ENCODE measurements at places on chromosomes 1 and 21.

DNA sequence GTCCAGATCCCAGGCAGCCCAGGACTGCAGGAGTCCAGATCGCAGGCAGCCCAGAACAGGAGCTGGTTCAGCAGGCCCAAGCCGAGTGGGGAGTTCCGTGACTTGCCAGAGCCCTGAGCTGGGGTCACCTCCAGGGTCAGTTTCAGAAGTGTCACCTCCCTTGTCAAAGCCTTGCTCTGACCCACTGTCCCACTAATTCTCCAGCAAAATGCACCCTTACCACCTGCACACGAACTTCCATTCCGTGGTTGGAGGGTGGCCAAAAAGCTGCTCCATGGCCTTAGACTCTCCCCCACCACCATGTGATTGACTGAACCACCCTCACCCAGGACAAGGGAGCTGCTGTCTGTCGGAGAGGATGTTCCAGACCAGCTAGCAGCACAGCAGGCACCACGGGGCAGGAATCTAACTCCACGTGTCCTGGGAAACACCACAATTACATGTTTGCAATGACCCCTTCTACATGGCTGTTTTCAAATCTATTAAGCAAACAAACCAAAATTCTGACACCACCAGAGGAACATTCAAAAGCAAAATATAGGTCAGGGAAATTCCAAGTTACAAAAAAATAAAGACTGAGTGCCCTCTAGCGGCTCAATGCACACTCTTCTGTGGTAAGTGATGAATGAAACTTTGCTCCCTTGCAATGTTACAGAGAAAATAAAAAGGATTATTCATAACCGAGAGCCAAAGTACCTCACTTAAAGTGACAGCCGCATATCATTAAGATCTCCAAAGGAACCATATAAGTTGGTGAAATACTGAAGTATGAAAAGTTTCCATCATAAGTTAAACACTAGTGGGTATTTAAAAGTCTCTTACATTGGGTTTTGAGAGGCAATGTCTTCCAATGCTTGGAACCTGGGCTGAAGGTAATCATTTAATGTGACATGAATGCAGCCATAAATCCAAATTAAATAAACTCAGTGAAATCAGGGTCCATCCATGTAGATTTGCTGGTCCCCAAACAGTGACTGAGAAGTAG lies 76.3 kb downstream of the NPHP4 start:
- DNase-seq: peak; percentile 43

- no peak for DNase-seq
Measured at GRCh38 chr1:159943908-159944622, 1.3 kb downstream of the IGSF9 start.

DNA sequence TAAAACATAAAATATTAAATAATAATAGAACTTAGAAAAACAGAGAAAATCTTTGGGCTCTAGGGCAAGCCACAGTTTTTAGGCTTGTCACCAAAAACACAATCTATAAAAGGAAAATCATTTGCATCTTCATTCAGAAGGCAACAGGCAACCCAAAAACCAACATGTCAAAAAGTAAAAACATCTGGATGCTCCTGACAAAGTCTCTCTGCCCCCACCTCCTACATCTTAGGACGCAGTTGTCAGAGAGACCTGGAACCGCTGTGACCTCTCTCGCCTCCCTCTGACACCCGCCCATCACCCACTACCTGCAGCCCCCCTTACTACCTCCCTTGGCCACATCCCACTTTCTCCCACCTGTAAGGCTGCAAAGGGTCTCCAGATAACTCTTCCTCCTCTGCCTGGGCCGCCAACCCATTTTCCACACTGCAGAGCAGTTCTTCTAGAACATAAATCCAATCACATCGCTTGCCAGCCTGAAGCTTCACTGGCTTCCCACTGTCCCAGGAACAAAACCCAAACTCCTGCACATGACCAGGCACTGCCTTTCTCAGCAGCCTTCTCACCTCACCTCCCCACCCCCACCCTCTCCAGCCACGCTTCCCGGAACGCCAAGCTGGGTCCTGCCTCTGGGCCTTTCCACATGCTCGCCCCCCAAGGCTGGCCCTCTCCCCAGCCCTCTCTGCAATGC lies 14.7 kb downstream of the PRDM15 start:
- no peak for DNase-seq

GRCh38 chr1:27049607-27050006 lies 37.0 kb upstream of the TENT5B start:
- no peak for DNase-seq

DNA sequence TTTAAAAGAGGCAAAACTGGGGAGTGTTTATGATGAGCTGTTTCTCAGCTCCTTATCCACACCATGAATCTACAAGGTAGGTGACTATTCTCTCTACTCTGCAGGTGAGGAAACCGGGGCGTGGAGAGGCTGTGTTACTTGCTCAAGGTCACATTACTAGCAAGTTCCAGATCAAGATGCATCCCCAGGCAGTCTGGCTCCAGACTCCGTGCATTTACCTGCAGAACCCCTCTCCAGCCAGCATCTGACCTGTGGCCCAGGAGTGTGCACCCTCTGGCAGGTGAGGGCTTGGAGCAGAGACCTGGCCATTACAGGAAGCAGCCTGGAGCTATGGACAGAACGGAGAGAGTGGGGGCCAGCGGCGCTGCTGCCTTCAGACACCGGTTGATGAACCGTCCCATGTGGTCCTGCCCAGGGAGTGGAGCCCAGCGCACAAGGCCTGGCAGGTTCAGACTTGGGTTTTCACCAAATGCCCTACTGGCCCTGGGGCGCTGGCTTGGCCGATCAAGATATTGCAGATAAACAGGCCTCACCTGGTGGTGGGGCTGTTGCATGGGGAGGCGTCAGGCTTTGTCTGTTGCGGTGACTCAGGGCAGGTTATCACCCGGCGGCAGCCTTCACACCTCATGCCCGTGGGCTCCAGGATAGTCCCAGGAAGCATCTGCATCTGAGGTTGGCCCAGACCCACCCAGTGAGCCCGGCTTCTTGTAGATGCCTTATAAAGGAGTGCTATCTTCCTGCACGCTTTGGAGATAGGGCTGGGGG lies 29.2 kb upstream of the WNT4 start:
- DNase-seq: no peak

DNA sequence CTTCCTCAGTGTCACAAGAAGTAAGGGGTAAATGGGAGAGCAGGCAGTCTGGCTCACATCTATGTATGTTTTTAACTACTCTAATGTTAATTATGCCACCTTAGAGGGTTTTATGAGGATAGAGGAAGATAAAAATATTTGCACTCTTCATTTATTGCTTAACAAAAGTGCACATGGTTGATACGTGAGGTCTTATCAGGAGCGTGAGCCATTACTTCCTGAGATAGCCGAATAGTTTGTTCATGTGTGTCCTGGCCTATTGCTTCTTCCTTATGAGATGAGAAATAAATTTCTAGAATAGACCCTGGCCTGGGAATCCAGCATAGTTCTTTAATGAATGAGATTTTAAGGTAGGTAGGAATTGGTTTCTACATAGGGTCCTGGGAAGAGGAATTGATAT lies 471.1 kb upstream of the B3GALT2 start:
- no peak for DNase-seq

DNA sequence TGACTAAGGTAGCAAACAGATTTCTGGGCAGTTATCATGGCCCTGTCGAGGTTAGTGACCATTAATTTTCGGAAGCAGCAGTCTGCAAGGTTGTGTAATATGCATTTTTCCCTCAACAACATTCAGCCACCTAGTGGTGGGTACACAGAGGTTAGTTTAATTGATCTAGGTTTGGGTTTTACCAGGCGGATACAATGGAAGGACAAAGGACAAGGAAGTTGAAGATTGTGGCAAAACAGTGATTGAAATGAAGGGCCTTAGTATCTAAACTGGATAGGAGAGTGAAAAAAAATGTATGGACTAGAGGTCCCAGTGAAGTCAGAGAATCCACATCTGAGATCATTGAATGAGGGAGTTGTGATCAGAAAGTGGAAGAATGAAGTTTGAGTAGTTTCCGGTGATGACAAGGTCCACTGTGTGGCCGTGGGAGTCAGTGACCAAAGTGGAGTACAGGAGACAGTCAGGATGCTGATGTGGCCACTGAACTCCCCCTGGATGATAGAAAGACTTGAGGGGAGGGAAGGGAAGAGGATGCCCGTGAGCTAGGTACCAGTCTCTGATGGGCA lies 2.8 kb downstream of the ARMH1 start:
- peak; percentile 25 for DNase-seq

DNA sequence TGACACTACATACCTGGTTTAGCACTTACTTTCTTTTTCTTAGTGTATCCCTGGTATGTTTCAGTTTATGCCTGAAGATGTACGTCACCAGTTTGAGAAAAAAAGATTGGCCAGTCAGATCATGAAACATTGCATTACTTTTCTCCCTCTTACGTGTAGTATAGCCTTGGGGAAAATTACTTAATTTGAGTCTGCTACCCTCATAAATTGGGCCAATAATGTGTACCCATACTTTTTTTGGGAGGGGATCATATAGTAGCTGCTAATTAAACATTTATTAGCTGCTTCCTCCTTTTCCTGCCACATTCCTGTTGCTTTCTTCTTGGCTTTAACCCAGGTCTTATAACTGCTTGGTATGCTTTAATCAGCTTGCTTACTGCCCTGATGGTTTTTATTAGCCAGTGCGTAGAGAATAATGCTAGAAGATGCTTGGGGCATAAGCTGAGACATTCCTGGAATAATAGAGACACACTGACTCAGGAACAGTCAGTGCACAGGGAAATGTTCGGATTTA lies 32.1 kb downstream of the RABGAP1L start:
- no peak for DNase-seq

- peak; percentile 75 for DNase-seq
Measured at GRCh38 chr21:25573409-25574206, 33.7 kb downstream of the MRPL39 start.

DNA sequence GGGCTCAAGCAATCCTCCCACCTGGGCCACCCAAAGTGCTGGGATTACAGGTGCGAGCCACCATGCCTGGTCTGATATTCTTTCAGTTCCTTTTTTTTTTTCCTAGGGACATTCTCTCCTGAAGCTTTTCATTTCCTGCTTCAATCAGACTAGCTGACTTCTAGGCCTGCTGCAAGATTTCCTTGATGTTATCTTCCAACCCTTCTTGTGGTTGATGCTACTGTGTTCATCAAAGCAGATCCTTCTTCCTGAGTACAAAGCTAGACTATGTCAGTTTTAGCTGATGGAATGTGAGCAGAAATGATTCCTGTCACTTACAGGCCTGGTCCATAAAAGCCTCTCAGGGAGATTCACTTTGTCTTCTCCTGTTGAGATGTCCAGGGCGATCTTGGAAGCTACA lies 146.4 kb downstream of the CDC7 start:
- no peak for DNase-seq

GRCh38 chr1:17120962-17121837 lies 1.9 kb upstream of the PADI2 start:
- DNase-seq: no peak

DNA sequence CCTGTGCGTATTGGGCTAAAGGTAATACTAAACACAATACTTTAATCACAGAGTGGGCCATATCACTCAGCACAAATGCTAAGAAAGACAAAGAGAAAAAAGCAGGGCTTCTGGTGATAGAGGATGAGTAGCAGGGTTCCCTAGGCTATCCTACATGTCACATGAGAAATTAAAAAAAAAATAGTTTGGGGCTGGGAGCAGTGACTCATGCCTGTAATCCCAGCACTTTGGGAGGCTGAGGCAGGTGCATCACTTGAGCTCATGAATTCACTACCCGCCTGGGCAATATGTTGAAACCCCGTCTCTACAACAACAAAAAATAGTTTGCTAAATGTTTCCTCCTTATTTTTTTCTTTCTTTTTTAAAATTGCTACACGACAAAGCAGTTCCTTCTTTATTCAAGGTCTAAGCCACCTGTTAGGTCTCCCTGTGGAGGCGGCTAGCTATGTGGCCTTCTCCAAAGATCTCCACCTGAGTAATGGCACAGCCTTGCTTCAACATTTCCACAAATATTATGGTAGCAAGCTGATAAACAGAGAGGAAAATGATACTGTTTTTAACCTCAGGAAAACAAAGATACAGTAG lies 1.5 kb downstream of the ENSA start:
- DNase-seq: no peak

GRCh38 chr1:169202791-169203665 lies 96.5 kb downstream of the ATP1B1 start:
- DNase-seq: no peak

- DNase-seq: no peak
Measured at GRCh38 chr1:205914730-205915129, 28.5 kb downstream of the SLC26A9 start.

GRCh38 chr1:176450526-176450925 lies 12.4 kb upstream of the PAPPA2 start:
- DNase-seq: no peak

Data from CD4-positive, alpha-beta T cell treated with Interleukin-2 at 100 ng/mL for 4 hours (primary cell).